Cerebellar cortex (tissue), 1 donor: ENCODE measurements at places on chromosomes 13 and 19.
A peak's percentile ranks its signal among the peaks of the same experiment; 100 is the strongest.

DNA sequence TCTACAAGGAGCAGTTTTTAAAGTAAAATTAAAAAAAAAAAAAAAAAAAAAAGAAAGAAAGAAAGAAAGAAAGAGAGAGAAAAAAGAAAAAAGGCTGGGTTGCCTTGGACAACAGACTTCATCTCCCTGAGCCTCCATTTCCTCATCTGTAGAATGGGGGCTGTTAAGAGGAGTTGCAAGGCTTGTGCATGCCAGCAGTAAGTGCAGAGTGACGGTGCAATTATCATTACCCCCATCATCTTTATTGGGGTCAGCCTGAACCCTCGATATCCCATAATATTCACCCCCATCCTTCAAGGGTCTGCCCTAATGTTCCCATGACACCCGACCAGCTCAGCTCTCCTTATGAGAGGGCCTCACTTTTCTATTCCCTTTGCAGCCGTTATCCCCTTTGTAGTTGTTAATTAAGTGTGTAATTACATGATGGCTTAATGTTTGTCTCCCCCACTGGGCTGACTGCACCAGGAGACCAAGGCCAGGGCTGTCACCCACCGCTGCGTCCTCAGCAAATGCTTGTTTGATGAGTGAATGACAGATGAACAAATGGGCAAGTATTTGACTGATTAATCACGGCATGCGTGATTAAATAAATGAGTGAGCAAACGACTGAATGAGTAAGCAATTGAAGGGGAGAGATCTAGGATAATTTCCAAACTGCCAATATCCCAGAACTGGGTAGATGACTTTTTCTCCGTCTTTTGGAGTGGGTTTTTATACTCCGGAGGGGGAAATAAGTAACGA is 10.1 kb downstream of the FOSB start:
- DNase-seq, result no peak

DNA sequence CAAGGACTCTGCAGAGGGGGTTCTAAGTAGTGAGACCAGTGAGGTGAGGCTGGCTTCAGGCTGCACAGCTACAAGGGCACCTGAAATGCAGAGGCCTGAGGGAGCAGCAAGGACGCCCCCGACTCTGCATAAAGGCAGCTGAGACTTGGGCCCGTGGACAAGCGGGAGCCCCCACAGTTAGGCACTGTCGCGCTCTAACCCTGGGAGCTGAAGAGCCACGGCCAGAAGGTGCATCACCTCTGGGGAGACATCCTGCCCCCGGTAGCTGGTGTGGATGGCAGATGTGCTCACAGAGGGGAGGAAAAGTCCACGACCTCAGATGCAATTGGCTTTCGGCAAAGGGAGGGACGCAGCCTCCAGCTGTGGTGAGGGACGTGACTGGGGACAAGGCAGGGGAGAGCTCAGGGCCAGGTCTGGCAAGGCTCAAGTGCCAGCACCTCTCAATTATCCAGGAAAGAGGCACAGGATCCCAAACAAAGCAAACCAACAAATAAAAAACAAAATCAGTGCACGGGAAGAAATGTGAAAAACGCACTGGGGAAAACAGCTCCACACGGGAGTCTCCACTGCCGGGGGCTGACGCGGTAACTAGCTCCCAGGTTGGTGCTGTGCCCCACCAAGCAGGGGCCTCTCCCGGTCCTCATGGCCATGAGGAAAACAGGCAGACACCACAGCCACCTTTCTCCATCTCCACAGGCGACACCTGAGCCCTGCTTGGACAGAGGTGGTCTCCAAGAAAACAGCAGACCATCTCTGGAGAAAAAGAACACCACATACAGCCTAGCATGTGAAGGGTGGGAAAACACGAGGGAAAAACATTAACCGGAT is 23.0 kb upstream of the PLPP2 start:
- no peak for DNase-seq

GRCh38 chr13:88863116-88863515 is 1191.9 kb downstream of the SLITRK5 start:
- DNase-seq, result no peak

- peak; percentile 64 for DNase-seq
Observed at GRCh38 chr13:111184458-111185401, 69.6 kb downstream of the ARHGEF7 start.

GRCh38 chr13:34086281-34086680 is 268.3 kb downstream of the RFC3 start:
- no peak for DNase-seq

- DNase-seq, result no peak
Observed at GRCh38 chr19:12543855-12544254, 7.4 kb downstream of the ZNF564 start.

GRCh38 chr19:8615813-8616596 is 5.5 kb upstream of the ADAMTS10 start:
- DNase-seq, result peak; percentile 55

- DNase-seq, result no peak
Observed at GRCh38 chr13:25684491-25684890, 312.7 kb downstream of the ATP8A2 start.

- peak; percentile 45 for DNase-seq
Observed at GRCh38 chr13:75458696-75459422, 23.1 kb downstream of the TBC1D4 start.

- peak; percentile 27 for DNase-seq
Observed at GRCh38 chr13:43085545-43085944, 62.2 kb downstream of the DNAJC15 start.

- no peak for DNase-seq
Observed at GRCh38 chr19:56884441-56884840, 43.9 kb upstream of the PEG3 start.

GRCh38 chr13:85541476-85541875 is 257.7 kb downstream of the SLITRK6 start:
- DNase-seq, result no peak

DNA sequence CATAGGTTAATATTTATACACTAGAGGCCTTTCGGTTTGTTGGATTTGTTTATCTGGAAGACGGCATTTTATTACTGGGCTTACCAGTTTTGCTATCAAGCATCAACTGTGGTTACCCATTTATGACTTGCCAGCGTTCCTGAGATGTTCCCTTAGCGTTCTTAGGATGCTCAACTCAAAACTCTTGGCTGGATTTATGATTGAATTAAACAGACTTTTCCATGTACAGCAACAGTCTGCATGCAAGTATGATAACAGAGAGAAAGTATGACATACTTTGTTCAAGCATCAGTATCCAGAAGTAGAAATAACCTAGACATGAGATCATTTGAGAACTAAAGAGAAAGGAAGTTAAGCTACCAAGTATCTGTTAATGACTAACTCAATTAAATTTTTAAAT is 29.9 kb upstream of the RNF113B start:
- no peak for DNase-seq

GRCh38 chr13:106115081-106115480 is 420.4 kb downstream of the EFNB2 start:
- no peak for DNase-seq

DNA sequence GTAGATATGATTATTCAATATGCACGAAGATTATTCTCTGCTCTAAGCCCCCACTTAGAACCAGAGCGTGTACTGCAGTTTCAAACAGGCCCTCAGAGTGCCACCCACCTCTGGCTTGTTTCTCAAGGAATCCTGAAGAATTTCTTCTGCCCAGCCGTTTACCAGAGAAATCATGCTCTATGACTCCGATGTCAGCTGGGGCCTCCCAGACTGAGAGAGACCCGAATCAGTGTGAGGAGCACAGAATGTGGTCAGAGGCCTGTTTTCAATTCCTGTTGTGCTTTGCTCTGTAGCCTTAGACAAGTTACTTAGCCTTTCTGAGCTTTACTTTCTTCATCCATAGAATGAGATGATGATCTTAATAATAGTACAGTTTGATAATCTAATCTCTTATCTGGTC is 5.5 kb downstream of the PNMA8C start:
- DNase-seq, result no peak

- DNase-seq, result no peak
Observed at GRCh38 chr13:106581225-106581624, 13.3 kb upstream of the ARGLU1 start.

DNA sequence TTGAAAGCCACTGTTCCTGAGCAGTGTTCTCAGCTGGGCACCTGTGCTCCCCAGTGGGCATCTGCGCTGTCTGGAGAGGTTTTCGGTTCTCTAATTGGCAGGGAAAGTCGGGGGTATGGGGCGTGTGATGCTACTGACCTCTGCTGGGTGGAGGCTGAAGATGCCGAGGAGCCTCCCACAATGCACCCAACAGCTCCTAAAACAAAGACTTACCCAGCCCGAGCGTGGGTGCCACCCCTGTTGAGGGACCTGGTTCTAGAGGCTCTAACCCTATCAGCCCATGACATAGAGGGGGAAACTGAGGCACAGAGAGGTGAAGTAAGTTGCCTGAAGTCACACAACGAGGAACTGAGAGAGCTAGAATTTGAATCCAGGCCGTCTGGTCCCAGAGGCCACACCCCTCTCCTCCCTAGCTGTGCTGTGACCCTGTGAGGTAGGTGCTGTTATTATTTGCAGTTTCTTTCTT is 2.3 kb downstream of the SPACA4 start:
- DNase-seq, result no peak

DNA sequence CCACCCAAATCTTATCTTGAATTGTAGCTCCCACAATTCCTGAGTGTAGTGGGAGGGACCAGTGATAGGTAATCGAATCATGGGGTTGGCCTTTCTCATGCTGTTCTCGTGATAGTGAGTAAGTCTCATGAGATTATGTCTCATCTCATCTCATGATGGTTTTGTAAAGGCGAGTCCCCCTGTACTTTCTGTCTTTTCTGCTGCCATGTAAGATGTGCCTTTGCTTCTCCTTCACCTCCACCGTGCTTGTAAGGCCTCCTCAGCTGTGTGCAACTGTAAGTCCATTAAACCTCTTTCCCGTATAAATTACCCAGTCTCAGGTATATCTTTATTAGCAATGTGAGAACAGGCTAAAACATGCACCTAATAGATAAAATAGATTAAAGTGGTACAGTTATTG is 756.4 kb upstream of the SLITRK5 start:
- no peak for DNase-seq

GRCh38 chr13:93320942-93321341 is 94.3 kb downstream of the GPC6 start:
- no peak for DNase-seq

GRCh38 chr19:4966591-4966990 is 2.3 kb upstream of the KDM4B start:
- no peak for DNase-seq

DNA sequence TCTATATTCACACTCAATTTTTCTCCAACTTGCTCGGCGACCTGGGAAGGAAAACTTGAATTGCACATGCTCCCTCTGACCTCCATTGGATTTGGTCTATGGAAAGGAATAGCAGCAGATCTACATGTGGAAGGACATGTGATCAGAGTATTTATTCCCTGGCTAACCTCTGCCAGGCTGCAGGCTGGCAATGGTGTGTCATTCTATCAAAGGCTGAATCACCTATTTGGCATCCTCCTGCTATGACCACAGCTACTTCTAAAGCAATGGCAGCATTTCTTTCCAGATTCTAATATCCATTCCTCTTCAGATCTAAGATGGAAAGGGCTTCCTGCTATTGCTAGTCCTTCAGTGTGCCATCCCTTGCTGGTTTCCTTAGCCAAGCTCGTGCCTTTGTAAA is 144.3 kb upstream of the FREM2 start:
- DNase-seq, result no peak

DNA sequence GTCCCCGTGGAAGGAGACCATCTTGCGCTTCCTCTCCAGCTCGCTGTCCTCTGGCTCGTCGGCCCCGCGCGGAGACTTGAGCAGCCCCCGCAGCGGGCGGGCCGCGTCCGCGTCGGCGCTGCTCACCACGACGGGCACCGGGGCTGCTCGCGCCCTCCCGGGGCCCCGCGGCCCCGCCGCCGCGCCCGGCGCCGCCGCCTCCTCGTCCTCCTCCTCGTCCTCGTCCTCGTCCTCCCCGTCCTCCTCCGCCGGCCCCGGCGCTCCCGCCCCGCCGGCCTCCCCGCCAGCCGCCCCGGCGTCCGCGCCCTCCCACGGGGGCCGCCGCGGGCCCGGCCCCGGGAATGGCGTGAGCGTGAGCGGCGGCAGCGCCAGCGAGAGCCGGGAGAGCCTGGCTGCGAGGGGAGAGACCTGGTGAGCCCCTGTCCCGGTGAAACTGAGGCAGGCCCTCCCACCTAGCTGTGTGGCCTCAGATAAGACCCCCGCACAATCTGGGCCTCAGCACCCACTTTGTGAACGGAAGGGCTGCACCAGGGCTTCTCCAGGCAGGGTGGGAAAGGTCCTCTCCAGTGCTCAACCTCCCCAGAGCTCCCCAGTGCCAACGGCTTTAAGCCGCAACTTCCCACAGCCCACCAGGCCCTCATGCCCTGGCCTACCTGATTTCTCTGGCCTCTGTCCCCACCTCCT is 17.8 kb downstream of the LMTK3 start:
- DNase-seq, result no peak

- DNase-seq, result no peak
Observed at GRCh38 chr19:23345838-23346237, 49.4 kb downstream of the ZNF91 start.

DNA sequence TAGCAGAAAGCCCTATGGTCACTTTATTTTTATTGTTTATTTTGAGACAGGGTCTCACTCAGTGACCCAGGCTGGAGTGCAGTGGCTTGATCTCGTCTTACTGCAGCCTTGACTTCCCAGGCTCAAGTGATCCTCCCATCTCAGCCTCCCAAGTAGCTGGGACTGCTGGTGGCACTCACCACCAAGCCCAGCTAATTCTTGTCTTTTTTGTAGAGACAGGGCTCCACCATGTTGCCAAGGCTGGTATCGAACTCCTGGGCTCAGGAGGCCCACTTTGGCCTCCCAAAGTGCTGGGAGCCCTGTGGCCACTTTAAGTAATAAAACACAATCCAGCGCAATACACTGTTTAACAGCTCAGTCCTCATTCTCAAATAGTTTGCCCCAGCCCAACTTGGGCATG is 69.3 kb downstream of the NUFIP1 start:
- no peak for DNase-seq

GRCh38 chr19:16326401-16327168 is 2.0 kb downstream of the KLF2 start:
- no peak for DNase-seq

GRCh38 chr19:54164369-54165068 is 5.0 kb upstream of the LENG1 start:
- no peak for DNase-seq

DNA sequence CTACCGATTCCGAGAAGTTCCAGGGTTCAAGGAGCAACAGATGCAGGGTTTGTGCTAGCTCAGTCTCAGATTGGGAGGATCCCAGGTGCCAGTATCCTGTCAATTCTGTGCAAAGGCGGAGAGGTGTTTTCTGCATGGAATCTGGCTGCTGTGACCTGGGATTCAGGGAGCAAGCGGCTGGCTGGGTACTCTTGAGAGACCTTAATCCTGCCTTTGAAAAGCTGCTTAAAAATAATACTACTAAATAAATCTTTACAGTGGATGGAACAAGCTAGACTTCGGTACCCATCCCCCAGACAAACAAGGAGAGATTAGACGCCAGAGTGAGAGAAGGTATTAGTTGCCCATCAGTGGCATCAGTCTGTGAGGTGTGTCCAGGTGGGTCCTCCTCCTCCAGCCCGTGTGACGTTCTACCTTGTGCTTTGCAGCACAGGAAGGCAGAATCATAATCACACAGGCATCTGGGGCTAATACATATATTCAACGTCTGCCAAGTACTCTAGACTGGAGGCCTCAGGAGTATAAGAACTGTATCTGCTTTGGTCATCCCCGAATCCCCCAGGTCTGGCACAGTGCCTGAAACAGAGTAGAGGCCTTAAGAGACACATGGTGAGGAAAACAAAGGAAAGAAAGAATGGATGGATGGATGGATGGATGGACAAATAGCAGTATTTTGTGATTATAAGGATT is 230.6 kb downstream of the ZNF536 start:
- peak; percentile 14 for DNase-seq

- DNase-seq, result no peak
Observed at GRCh38 chr13:31670831-31671617, 68.3 kb upstream of the RXFP2 start.
